ENCODE measurements at places on chromosomes 4 and X. TPM values are rescaled to one million over a fixed set of nuclear protein-coding genes. Genes with fewer than 3 reads are reported as not detected.

GRCh38 chr4:185370268-185370949 lies 25.3 kb downstream of the LRP2BP start:
- DNase-seq, result no peak

The EGF gene
- 1.1 TPM for total RNA-seq

GRCh38 chr4:12612876-12613275 lies 871.3 kb downstream of the RAB28 start:
- no peak for DNase-seq

- no peak for DNase-seq
These were observed 213.0 kb upstream of the FAT4 start for GRCh38 chr4:125101719-125102118.

The SFRP2 gene
- 5.4 TPM for total RNA-seq

Data from suprapubic skin (tissue), 4 donors.